ENCODE measurements at places on chromosomes 6 and 20.
A peak's percentile ranks its signal among the peaks of the same experiment; 100 is the strongest.

- DNase-seq = no peak
These were observed 30.2 kb upstream of the SGK1 start for GRCh38 chr6:134347885-134348805.

DNA sequence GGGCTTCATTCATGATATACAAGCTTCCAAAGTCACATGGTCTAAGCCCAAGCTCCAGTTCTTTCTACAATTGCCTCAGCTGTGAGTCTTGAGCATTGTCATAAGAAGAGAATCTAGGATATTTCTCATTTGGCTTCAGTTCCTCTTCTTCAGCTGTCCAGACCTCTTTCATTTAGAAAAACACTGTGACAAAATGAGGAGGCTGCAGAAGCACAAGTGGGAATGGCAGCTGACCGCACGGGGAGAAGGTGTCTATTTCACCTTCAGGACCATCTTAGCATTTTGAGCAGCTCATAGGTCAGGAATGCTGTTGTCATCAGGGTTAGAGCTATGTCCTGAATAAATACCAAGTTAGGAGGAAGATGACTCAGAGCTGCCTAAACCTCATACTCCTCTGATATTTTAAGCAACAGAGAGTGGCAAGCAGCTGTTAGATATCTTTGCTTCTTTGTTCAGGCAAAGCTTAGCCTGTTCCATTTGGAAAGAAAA is 390.1 kb upstream of the CITED2 start:
- no peak for DNase-seq

- DNase-seq = no peak
These were observed 5.8 kb downstream of the STX7 start for GRCh38 chr6:132506869-132507808.

GRCh38 chr20:62907384-62908317 is 18.7 kb downstream of the DIDO1 start:
- DNase-seq = no peak

- DNase-seq = no peak
These were observed 5.4 kb upstream of the KCNQ5 start for GRCh38 chr6:72616406-72617015.

DNA sequence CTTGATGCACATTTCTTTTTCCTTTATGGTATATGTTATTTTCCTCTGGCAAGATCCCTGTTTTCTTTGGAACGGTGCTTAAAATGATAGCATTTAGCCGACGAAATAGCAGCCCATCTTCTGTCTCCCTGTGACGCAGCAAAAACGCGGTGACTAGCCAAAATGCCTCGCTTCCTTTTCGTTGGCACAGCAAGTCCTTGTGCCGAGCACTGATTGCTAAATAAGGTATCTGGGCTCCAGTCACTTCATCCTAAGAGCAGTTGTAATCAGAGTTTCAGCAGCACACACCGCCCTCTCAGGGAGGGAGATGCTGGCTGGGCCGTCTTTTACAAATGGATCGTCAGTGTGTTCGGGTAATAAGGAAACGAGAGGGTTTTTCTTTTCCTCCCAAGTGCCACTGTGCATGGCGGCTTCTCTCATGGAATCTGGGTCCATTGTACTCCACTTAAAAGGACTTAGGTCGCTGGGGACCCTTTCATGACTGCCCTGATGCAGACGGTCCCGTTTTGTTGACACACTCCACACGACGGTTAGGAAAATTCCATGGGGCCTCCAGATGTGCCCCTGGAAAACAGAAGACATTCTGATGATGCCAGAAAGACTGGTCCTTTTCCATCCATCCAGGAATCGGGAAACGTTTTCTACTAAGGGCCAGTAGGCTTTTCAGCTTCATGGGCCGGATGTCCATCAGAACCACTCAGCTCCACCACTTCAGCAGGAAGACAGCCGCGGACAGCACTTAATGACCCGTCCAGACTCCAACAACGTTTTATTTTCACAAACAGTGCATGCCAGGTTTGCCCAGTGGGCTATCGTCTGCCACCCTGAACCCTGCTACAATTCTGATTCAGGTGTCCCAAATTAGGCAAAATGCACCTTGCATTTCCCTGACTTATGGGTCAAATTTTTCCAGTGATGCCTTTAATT is 185.5 kb downstream of the CDH4 start:
- DNase-seq = peak; percentile 42

DNA sequence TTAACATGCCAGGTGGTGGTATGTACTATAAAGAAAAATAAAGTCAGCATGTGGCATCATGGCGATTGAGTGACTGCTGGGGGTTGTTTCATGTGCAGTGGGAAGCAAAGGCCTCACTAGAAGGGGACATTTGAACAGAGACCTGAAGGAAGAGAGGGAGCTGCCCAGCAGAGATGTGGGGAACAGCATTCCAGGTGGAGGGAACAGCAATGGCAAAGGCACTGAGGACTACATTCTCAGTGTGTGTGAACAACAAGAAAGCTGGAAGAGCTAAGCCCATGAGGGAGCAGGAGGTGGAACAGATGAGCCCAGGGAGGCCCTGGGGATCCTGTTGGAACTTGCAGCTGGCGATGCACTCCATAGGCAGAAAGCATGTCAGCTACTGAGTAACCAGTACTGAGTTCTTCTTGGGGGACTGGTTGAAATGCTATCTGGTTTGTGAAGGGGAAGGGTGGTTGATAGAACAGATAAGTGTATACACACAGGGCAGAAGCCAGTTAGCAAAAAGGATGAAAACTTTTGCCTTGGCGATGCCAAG is 29.2 kb downstream of the NOX3 start:
- no peak for DNase-seq

GRCh38 chr6:166713434-166714186 is 86.6 kb upstream of the RPS6KA2 start:
- DNase-seq = no peak

DNA sequence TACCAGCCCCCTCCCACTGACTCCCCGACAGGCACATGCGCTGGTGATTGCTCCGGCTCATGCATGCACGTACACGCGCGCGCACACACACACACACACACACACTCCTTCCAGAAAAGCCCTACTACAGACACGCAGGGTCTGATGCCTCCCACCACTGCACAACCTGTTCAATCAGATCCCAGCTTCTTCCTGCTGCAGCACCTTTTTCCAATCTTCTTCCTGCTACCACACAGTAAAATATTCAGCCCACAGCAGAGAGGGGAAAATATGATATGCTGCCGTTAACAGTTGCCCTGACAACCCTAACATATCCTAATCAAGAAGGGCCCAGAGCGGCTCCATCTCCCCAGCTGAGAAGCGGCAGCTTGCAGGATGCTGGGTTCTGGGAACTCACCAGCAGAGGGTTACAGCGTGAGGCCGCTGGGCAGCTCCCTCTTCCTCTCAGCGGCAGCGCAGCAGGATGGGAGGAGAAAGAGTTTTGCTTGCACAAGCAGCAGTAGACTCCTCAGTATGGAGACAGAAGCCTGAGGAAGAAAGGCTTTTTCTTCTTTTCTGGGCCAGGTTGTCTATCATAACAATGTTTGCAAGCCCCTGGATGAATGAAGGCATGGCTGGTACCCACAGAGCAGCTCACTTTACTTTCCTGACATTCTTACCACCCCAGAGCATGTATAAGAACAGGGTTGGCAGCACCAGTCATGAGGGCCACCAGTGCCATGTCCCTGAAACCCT is 23.9 kb downstream of the MAP7 start:
- no peak for DNase-seq

GRCh38 chr6:98716341-98716740 is 118.0 kb upstream of the POU3F2 start:
- no peak for DNase-seq

GRCh38 chr6:134235937-134236751 is 81.8 kb downstream of the SGK1 start:
- DNase-seq = no peak

GRCh38 chr6:166908811-166909210 is 47.5 kb downstream of the RNASET2 start:
- DNase-seq = no peak

GRCh38 chr6:89803271-89803670 is 16.3 kb downstream of the MDN1 start:
- DNase-seq = no peak

DNA sequence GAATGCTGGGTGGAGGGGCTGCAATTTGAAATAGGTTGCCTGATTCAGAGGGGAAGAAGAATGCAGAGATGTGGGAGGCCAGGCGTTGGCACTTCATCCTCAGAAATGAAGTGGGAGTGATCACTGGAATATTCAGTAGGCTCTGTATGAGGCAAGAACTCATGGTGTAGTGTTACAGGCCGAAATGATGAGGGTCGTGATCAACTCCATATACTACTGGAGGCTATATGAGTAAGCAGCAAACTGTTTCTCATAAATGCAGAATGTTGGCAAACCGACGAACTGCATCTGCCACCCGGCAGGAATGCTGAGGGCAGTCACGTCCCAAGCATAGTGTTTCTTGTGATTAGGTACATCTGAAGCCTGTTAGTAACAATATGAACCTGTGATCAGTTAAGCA is 12.7 kb downstream of the KCNS1 start:
- DNase-seq = peak; percentile 93

- no peak for DNase-seq
These were observed 204.5 kb upstream of the TAB2 start for GRCh38 chr6:149112976-149113375.

- DNase-seq = no peak
These were observed 1.2 kb upstream of the RBM38 start for GRCh38 chr20:57389695-57390603.
